T47D (cell line): ENCODE measurements at places on chromosomes 7 and 10.

GRCh38 chr7:117600911-117601310 lies 121.1 kb downstream of the CFTR start:
- no peak for DNase-seq

GRCh38 chr7:33883671-33883965 lies 21.7 kb upstream of the BMPER start:
- no peak for DNase-seq

- DNase-seq: no peak
Observed at GRCh38 chr7:102891693-102892261, 21.0 kb upstream of the LRRC17 start.

DNA sequence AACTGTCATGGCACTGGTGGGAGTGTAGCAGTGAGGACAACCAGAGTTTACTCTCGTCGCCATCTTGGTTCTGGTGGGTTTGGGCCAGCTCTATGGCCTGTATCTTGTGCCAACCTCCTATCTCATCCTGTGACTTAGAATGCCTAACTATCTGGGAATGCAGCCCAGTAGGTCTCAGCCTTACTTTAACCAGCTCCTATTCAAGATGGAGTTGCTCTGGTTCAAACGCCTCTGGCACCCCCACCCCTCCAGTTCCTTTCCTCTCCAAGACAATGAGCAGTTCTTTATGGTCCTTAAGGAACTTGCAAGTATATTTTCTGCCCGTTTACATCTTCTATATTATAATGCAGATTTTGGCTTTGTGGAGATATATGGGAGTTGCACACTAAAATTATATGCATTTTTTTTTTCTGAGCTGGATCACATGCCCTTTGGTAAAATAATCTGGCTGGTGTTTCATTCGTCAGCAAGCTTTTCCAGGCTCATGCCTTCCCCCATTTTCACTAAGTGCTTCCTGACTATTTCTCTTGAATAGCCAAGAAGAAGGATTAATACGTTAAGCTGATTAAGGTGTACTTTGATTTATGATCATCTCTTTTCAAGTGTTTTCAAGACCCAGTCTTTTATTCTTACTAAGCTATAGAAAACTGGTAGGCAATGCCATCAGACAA lies 11.2 kb upstream of the WIPF3 start:
- no peak for DNase-seq

DNA sequence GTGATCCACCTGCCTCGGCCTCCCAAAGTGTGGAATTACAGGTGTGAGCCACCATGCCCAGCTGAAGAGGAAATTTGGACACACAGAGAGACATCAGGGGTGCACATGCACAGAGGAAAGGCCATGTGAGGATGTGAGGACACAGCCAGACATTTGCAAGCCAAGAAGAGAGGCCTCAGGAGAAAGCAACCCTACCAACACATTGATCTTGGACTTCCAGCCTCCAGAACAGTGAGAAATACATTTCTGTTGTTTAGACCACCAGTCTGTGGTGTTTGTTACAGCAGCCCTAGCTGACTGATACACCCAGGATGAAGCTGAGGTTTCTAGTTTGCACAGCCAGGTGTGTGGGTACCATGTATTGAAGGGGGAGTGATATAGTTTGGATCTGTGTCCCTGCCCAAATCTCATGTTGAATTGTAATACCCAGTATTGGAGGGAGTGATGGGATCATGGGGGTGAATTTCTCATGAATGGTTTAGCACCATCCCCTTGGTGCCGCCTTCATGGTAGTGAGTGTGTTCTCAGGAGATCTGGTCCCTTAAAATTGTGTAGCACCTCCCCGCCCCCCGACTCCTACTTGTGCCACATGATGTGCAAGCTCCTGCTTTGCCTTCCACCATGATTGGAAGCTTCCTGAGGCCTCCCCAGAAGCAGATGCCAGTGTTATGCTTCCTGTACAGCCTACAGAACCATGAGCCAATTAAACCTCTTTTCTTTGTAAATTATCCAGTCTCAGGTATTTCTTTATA lies 64.7 kb upstream of the DUSP5 start:
- no peak for DNase-seq

DNA sequence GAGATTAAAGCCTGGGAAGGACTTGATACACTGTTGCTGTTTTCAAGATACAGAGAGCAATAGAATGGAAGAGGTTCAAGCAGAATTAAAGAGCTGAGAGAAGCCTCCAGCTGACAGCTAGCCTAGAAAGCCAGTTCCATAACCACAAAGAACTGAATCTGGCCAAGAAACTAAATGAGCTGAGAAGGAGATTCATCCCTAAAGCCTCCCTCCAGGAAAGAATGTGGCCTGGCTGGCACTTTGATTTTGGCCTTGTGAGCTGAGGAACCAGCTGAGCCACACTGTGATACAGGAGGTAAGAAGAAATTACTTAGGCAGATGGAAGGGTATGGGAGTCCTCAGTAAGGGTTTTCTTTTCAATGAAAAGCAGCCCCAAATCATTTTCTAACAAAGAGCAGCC lies 324.1 kb downstream of the PHF14 start:
- DNase-seq: no peak

DNA sequence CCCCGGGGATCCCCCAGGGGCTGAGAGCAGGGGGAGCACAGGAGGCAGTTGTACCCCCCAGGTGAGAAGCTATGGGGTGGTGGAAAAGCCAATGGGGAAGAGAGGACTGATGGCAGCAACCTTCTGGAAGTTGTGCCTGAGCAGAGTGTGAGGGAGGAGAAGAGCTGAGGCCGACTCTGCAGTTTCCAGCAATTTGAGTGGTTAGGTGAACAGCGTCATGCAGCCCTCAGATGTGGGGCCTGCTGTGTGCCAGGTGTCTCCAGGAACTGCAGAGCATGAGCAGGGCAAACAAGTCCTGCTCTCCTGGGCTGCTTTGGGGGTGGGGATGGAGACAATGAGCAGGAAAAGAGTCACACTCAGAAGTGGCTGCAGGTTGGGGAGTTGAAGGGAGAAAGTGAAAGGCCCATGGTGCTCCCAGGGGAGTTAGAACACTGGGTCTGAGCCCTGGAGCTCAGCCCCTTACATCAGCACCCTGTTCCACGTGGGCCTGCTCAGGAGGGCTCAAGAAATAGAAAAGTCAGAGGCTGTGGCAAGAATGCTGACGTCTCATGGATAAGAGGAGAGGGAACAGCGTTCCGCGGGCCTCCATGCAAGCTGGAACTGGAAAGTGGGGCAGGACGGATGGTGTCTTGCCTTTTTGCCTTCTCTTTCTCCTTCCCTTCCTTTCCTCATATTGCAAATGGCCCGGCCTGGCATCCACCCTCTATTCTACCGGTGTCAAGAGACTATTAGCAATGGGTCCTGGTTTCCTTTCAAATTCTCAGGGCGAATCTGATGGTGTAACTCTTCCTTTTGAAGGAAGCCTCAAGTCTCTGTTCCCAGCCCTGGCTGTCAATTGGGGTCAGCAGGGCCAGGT lies 4.0 kb upstream of the AFAP1L2 start:
- no peak for DNase-seq

- no peak for DNase-seq
Observed at GRCh38 chr7:141013345-141013715, 1.4 kb downstream of the MRPS33 start.

DNA sequence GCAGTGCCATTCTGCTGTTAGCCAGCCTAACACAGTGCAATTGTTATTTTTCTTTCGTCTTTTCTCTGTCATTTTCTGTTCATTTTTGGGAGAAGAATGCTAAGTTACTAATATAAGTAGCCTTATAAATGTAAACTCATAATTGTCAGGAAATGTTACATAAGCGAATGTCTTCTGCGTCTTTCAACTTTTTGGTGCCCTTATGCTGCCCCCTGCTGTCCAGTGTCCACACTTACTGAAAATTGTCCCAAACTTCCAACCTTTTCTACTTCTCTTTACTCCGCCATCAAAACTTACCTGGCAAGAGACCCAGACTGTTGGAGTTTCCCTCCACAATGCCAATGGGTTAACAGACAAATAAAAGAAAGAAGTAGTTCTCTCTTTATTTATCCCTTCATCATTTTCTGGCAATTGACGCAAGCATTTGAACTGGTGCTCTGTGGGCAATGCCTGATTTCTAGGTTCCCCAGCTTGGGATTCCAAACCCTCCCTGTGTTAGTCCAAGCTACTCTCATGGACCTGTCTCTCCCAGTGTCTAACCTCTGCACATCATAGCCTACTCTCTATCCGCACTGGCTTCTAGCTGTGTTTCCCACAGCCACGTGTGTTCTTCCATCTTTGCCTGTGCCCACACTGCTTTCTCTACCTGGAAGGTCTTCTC lies 21.0 kb upstream of the EPC1 start:
- DNase-seq: peak; percentile 68

DNA sequence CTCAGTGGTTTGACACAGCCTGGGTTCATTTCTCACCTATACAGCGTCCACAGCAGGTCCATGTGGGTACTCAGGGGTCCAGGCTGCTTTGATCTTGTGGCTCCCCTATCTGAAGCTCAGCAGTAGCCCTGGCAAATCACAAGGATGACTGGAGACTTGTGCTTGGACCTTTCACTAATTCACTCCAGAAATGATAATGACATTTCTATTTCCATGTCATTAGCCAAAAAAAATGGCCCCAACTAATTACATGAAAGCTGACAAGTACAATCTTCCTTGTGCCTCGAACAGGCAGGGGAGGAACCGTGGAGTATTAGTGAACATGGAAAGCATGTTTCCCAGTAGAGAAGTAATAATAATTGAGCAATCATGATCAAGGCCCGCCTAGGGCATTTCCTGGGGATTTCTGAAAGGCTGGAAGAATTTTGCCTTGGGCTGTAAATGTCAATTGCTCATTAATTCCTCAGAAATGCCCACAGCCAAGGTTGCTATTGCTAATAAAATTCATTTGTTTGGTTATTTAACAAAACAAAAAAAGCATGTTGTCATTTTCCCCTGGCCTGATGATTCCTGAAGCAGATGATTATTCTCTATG lies 586.1 kb downstream of the SDK1 start:
- DNase-seq: no peak

GRCh38 chr10:48819783-48820182 lies 119.9 kb downstream of the LRRC18 start:
- no peak for DNase-seq

- DNase-seq: no peak
Observed at GRCh38 chr7:68009716-68010115, 1013.1 kb downstream of the TYW1 start.

GRCh38 chr7:158542651-158543566 lies 44.7 kb downstream of the PTPRN2 start:
- DNase-seq: no peak

DNA sequence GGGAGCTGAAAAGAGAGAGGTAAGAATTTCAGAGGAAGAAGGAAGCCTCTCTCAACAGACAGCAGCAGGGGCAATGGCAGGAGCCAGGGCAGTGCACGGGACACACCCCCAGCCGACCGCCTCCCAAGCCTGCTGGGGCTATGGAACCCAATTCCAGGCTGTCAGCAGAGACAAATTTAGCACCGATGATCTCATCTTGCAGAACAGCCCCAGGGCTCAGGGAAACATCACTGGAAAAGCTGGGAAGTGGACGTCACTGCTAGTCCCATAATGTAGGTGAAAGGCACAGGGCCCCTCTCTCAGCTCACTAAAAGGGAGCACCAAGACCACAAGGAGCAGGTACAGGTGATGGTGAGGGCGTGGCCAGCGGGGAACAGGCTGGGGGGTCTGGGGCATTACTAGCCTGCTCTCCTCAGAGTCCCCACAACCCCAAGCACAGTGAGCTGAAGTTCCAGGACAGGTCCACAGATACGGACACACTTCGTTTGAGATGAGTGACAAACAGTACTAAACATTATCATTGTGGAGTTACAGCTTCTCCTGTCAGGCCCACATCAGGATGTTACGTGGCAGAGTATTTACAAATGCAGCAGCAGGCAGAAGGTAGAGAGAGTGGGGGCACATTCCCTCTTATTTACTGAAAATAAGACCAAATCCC lies 103.7 kb downstream of the PLXNA4 start:
- no peak for DNase-seq

DNA sequence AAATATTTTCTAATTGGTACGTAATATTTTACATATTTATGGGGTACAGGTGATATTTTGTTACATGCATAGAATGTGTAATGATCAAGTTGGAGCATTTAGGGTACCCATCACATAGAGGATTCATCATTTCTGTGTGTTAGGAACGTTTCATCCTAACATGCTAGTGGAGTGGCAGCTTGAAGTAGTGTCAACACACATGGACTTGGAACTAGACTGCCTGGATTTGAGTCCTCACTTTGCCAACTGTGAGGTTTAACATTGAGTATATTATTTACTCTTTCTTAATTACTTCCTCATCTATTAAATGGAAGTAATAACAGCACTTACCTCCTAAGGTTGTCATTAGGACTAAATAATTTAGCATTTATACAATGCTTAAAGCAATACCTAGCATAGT lies 241.9 kb downstream of the PLXDC2 start:
- no peak for DNase-seq

GRCh38 chr10:91820144-91820543 lies 21.9 kb downstream of the TNKS2 start:
- DNase-seq: no peak

DNA sequence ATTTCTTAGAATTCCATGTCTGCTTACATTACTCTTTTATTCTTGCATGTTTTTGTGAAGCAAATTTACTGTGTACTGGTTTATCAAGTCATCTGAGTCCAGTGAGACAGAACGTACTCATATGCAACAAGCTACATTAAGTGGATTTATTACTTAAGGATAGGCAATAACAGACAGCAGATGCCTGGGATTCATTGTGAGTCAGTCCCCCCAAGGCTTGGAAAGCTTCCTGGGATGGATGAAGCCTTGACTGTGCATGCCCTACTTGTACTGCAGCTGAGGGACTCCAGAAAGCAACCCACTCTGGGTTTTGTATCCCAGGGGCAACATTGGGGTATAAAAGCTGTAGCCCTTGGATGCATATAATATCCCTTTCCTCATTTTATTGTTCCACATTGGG lies 113.4 kb upstream of the RAB18 start:
- DNase-seq: no peak

GRCh38 chr7:159109653-159110035 lies 35.0 kb downstream of the VIPR2 start:
- no peak for DNase-seq
